ENCODE measurements at places on chromosomes 2 and 18.

DNA sequence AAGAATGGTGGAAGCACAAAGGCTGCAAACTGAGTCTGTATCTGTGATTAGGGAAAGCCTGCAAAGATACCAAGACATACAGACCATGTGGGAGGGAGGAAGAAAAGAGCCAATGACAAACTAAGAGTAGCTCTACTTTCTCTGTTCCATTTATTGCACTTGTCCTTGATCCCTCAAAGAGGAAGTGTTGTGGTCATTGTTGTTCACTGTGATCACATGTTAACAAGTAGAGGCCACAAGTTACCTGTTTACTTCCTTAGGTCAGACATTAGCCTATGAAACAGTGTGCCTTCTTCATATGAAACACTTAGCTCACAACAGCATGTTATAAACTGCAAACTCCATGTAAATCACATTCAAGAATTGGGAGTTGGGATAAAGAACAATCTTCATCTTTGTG lies 32.6 kb downstream of the MAP2 start:
- DNase-seq: no peak

- no peak for DNase-seq
These were observed 29.0 kb upstream of the DNAJC27 start for GRCh38 chr2:25000503-25001324.

GRCh38 chr18:78975292-78975691 lies 4.3 kb upstream of the SALL3 start:
- no peak for DNase-seq

GRCh38 chr18:31419457-31419932 lies 28.0 kb upstream of the DSG3 start:
- DNase-seq: no peak

DNA sequence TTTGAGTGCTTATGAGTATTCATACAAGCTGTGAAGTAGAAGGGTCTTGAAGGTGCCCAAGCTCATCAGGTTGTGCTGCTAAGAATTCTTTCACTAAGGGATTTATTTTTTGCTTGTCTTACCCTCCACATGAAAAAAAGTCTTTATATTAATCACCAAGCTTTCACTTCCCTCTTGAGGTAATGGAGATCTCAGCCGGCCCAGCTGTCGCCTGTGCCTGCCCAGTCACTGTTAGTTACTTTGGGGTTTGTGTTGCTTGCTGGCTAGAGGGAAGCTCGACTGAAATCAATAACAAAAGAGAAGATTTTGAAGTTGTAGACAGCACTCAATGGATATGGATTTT lies 21.9 kb downstream of the MC2R start:
- DNase-seq: no peak

DNA sequence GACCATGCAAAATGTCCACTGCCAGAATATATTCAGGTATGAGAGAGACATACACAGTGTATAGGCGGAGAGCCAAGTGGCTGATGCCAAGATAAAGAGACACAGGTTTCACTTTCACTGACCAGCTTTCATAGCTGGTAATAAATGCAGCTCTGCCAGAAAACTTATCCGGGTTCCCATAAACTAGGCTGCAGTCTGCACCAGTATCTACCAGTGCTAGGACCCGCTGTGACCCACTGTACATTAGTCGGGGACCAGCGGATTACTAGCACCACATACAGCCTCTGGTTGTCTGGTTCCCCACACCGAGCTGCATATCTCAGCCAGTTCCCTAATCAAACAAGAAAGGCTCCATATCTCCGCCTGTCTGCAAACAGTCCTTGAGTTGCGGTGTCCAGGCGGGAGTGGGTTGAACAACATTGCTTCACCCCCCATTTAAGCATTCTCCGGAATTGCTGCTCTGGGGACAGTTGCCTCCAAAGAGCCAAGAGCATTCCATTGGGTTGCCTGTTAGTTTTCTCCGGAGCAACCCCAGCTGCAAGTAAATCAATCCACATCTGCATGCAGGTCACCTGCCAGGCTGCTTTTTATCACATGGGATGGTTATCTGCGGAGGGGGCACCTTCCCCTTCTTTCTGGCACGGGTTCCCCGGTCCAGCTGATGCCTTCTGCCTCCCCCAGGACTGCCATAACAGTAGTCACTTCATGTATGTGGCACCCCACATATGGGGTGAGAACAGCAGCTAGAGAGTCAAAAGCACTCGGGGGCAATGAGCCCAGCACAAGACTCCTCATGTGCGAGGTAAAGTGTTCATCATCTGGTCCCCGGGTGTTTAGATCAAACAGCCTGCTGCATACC lies 18.0 kb upstream of the KLHL23 start:
- no peak for DNase-seq

DNA sequence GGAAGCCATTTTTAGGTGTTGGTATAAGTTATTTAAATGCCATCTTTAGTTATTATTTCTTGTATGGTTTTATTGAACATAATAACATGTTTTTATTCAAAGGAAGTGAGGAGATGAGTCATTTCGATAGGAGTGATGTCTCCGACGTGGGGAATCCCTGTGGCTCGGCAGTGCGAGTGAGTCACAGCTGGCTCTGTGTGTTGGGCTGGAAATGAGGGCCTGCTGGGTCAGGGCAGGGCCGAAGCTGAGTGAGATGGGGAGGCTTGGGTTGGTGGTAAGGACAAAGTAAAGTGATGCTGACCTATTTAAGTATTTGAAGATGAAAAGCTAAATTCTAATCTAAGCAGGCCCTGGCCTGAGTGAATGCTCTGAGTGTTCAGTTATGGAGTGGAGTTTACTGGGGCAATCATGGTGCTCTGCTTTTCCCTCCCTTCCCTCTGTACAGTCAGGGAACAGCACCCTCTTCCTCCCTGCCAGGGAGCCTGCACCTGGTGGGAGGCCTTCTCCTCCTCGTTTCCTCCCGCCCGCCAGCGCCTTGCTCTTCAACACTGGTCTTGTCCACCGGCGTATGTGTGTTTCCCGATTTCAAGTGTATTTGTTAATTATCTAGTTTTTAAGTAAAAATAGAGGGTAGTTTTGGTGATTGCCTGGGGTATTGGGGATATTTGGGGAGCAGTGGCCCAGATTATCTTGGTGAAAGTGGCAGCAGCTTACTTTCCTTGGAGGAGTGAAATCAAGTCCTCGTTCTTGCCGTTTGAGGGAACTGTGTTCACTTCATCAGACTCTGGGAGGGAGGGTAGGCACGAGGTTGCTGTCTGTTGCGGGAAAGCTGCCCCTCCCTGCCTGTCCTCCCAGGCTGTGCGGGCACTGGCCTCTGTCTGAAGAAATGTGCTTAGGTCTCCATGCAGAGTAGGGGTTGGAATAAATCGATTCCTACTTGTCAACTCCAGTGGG lies 157.0 kb downstream of the LDLRAD4 start:
- DNase-seq: no peak

DNA sequence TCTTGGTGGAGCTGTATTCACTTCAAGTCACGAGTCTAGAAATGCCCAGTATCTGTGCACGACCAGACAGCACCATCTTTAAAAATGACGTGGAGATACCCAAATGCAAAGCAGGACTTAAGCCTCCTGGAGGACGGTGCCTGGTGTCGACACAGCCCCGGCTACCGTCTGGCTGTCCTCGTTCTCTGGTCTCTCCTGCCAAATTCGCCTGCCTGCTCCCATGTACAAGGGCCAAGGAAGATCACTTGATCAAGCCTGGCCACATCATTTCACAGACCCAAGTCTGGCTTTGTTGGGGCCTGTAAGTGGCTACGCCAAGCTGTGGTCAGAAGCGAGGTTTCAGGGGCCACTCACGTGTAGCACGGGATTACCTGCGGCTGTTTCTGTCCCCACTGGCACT lies 9.4 kb downstream of the ODC1 start:
- no peak for DNase-seq

- DNase-seq: no peak
These were observed 647.7 kb upstream of the FSHR start for GRCh38 chr2:49801898-49802450.

- no peak for DNase-seq
These were observed 636 bp upstream of the IMMT start for GRCh38 chr2:86195808-86196387.

DNA sequence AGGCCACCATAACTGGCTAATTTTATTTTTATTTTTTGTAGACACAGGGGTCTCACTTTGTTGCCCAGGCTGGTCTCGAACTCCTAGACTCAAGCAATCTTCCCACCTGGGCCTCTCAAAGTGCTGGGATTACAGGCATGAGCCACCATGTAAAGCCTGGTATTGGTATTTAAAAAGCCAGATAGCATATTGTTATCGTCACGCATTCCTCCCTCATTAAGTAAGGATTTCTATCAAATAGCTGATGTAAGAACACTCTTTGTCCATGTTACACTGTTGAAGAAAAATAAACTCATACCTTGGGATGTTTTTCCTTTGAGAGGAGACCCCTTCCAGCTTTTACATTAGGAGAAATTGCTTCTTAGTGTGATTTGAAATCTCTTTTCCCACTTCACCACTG lies 39.2 kb upstream of the DARS1 start:
- no peak for DNase-seq

GRCh38 chr2:86417961-86418360 lies 23.2 kb upstream of the KDM3A start:
- DNase-seq: no peak

GRCh38 chr2:11889101-11889850 lies 142.8 kb downstream of the LPIN1 start:
- DNase-seq: no peak

GRCh38 chr18:34787931-34788532 lies 77.9 kb downstream of the DTNA start:
- peak; percentile 78 for DNase-seq

- DNase-seq: no peak
These were observed 236.4 kb upstream of the EPHA4 start for GRCh38 chr2:221808488-221808887.

- DNase-seq: peak; percentile 95
These were observed 102.7 kb downstream of the CSRNP3 start for GRCh38 chr2:165572151-165572550.

DNA sequence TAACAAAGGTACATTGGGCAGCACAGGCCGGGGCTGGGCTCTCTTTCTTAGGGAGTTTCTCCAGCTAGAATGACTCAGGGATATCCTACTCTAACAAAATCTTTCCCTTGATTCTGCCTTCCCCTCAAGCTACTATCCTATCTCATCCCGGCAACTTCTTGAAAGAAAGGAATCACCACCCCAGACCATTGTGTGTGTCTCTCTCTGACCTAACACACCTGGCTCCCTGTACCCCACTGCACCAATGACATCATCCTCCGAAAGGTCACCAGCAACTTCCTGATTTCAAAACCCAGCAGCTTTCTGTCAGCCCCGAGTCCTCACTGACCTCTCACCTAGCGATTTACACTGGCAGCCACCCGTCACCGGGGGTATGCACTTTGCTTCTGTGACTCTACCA lies 72.1 kb upstream of the MAP4K4 start:
- no peak for DNase-seq

DNA sequence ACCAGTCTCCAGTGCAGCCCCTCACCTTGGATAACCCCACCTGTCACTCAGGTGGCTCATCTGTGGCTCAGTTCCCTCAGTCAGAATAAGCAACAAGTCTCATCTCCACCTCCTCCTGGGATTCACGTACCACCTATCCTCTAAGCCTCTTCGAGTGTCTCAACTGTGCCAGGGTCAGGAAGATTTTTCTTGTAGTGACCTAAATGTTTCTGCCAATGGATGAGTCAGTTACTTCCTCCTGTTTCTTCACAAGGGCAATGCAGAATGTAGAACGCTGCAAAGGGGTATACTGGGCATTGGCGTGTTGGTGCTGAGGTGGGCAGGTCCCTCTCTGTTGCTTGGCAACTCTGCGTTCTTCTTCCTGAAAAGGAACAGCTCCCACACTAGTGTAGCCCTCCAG lies 213.3 kb upstream of the CXCR4 start:
- DNase-seq: no peak

- DNase-seq: no peak
These were observed 23.4 kb upstream of the CHRNA1 start for GRCh38 chr2:174787487-174788205.

DNA sequence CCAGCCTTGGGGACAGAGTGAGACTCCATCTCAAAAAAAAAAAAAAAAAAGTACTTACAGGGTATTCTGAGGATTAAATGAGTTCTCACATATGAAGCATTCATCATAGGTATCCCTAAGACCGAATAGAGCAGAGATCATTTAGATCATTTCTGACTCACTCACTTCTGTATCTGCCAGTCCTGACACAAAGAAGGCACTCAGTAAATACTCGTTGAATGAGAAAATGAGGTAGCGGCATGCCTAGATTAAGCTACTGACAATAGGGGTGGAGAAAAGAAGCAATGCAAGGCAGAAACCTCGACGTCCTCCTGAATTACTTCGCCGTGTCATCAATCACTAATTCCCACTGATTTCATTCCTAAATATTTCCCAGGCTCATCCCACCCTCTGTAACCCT lies 103.8 kb downstream of the GREB1L start:
- no peak for DNase-seq

DNA sequence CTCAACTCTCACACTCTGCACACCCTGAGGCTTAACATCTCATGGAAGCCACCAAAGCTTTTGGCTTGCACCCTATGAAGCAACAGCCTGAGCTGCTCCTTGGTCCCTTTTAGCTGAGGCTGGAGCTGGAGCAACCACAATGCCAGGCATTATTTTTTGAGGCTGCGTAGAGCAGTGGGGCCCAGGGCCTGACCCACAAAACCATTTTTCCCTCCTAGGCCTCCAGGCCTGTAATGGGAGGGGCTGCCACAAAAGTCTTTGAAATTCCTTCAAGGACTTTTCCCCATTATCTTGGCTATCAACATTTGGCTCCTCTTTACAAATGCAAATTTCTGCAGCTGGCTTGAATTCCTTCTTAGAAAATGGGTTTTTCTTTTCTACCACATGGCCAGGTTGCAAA lies 39.8 kb downstream of the CTNNA2 start:
- no peak for DNase-seq

GRCh38 chr2:200736646-200737274 lies 75.0 kb upstream of the BZW1 start:
- no peak for DNase-seq

DNA sequence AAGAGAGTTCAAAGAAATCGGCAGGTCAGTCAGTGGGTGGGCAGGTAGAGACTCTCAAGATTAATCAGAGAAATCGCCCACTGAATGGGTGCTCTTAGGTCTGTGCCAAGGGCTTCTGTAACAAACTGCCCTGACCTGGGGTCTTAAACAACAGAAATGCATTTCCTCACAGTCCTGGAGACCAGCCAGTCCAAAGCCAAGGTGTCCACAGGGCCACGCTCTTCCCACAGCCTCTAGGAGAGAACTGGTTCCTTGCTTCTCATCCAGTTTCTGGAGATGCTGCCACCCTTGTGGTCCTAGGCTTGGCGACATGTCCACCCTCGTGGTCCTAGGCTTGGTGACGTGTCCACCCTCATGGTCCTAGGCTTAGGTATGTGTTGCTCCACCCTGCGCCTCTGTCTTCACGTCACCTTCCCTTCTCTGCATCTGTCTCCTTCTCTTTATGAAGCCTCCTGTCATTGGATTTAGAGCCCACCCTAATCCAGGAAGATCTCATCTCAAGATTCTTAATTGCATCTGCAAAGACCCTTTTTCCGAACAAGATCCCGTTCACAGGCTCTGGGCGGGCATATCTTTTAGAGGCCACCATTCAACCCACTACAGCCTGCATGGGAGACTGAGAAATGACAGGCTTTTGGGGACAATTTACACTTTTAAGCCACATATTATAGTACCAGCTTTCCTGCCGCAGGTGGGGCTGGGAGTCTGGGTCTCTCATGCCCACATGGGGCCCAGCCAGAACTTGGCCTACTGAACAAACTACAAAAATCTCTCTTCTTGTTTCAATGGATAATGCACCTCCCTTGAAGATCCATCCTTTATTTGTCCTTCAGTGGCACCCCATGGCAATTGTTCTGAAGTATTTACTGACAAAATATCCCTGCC lies 161.3 kb downstream of the ASB1 start:
- no peak for DNase-seq

All from NCI-H526 treated with DMSO at 0.1 percent for 48 hours (cell line).